ENCODE measurements at places on chromosomes 12 and 14.

GRCh38 chr12:31494455-31494854 lies 96.5 kb downstream of the DENND5B start:
- DNase-seq = no peak

DNA sequence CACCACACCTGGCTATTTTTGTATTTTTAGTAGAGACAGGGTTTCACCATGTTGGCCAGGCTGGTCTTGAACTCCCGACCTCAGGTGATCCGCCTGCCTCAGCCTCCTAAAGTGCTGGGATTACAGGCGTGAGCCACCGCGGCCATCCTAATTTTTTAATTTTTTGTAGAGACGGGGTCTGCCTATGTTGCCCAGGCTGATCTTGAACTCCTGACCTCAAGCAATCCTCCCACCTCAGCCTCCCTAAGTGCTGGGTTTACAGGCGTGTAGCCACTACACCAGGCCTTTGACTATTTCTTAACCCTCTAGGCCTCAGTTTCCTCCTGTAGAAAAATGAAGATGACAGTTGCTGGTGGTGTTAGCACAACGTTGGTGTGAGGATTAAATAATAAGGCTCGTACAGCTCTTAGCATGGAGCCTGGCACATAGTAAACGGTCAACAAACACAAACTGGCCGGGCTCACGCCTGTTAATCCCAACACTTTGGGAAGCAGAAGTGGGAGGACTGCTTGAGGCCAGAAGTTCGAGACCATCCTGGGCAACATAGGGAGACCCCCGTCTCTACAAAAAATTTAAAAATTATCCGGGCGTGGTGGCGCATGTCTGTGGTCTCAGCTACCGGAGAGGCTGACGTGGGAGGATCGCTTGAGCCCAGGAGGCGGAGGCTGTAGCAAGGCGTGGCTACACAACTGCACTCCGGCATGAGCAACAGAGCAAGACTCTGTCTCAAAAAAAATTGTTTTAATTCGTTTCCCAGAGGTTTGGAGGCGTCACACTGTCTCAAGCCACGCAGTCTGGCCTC lies 979 bp downstream of the DDX54 start:
- DNase-seq = no peak

DNA sequence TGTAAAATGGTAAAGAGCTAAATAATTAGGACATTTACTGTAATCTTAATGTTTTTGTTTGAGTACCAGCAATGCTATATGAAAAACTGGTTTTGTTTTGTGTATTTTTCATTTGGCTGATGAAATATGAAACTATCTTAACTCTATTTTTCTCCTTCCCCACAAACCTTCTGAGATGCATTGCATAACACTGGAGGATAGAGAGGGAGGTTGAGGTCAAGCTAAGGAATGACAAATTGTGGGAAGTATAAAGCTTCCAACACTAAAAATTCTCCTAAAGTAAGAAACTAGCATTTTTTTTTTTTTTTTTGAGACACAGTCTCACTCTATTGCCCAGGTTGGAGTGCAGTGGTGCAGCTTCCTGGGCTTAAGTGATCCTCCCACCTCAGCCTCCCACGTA lies 31.5 kb upstream of the SRP54 start:
- no peak for DNase-seq

DNA sequence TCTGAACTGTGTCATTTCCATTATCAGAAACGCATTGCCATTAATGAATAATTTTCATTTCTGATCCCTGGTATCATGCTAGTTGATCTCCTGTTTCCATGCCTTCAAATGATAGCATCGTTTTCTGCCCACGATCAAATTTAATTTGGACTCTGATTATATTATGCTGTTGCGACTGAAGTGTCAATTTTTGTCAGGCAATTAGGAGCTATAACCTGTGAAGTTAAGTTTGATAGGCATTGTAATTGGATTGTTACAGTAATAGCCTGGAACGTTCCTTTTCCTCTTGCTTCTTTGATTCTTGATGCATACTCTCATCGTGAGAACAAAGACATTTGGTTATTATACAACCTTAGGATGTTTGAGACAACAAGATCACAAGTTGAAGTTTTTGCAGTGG lies 356.3 kb downstream of the VRK1 start:
- no peak for DNase-seq

- DNase-seq = no peak
These were observed 70.4 kb downstream of the TBK1 start for GRCh38 chr12:64522316-64522715.

- DNase-seq = peak; percentile 27
These were observed 164.8 kb downstream of the ZFP36L1 start for GRCh38 chr14:68627868-68628604.

DNA sequence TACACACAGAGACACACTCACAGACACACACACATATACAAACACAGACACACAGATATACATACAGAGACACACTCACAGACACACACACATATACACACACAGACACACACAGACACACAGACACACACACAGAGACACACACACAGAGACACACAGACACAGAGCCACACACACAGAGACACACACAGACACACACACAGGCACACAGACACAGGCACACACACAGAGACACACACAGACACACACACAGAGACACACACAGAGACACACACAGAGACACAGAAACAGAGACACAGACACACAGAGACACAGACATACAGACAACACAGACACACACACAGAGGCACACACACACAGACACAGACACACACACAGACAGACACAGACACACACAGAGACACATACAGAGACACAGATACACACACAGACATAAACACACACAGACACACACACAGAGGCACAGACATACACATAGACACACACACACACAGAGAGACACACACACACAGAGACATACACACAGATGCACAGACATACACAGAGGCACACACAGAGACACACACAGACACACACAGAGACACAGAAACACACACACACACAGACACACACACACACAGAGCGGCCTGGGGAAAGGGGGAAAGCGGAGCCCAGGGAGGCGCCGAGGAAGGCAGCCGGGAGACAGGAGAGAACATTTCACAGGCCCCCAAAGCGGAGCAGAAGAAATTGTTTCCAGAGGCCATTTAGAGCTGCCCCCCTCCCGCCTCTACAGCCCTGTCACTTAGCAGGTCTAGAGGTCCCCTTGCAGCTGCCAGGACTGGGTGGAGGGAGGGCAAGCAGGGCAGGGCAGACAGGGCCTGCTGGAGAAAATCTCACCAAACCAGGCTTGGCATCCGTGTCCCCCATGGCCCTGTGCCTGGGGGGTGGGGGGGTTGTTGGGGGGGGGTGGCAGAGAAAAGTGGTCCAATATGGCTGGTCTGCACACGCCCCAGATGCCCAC lies 38.9 kb downstream of the SERPINA3 start:
- no peak for DNase-seq

DNA sequence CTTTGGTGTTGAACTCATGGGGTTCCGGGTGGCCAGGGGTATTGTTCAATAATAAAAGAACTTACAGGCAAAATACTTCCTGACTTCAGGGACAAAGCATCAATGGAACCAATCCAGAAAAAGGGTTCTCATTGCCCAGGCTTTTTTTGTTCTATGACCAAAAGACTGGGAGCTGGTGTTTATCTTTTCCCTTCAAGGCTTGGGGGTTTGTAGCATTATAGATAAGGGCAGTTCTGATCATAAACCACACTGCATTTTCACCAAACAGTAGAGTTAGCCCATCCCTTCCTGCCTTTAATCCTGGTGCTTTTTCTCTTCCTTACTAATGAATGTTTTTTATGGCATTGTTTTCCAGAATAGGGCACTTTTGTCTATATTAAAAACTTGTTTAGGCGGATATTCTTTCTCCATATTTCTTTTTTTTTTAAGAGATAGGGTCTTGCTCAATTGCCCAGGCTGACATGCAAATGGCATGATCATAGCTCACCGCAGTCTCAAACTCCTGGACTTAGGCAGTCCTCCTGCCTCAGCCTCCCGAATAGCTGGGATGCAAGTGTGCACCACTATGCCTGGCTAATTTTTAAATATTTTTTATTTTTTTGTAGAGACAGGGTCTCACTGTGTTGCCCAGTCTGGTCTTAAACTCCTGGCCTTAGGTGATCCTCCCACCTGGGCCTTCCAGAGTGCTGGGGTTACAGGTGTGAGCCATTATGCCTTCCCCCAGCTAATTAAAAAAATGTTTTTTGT lies 9.7 kb downstream of the FUT8 start:
- no peak for DNase-seq

DNA sequence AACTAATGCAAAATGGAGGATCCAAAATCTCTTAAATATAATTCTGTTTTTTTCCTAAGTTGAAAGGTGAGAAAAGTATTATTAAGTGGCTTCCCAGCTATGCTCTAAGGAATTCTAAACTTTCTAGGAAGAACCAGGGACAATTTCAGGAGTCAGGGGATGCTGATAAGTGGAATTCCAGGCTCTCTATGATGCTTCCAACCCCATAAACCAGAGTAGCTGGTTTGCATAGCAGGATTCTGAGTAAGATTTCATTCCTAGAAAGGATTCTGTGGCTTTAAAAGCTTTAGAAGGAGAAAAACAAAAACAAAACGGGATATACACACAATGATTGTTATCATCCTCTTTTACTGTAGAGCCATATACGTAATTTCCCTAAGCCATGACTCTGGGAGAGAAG lies 93.9 kb downstream of the SLC16A7 start:
- DNase-seq = no peak

DNA sequence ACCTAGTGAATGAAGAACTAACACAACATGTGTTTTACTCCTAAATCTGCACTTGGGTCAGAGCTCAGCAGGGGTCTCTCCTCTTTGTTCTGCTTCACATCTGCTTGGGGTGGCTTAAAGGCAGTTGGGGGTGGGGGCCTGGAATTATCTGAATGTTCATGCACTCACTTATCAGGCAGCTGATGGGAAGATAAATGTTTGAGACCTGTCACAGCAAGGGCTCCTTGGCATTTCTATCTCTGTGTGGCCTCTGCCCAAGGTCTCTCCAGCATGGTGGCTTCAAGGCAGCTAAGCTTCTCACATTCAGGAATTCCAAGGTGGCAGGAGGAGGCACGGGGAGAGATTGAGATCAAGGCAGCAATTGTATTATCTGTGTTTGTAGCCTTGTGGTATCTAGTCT lies 6.4 kb upstream of the HMGA2 start:
- DNase-seq = no peak

DNA sequence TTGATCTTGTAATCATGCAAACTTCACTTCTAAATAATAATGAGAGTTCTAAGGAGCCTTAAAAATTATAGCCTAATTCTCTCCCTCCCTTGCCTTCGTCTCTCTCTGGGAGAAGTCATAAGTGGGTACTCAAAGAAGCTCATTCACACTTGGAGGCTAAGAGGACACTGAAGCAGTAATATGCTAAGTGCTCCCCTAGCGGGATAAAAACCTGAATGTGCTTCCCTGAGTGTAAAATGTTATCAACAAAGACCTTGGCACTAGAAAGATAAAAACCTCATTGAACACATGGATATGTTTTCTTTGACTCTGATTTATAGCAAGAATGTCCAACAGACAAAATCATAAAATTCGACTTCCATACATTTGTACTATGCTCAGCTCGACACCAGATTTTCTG lies 337.9 kb upstream of the NOVA1 start:
- DNase-seq = no peak

DNA sequence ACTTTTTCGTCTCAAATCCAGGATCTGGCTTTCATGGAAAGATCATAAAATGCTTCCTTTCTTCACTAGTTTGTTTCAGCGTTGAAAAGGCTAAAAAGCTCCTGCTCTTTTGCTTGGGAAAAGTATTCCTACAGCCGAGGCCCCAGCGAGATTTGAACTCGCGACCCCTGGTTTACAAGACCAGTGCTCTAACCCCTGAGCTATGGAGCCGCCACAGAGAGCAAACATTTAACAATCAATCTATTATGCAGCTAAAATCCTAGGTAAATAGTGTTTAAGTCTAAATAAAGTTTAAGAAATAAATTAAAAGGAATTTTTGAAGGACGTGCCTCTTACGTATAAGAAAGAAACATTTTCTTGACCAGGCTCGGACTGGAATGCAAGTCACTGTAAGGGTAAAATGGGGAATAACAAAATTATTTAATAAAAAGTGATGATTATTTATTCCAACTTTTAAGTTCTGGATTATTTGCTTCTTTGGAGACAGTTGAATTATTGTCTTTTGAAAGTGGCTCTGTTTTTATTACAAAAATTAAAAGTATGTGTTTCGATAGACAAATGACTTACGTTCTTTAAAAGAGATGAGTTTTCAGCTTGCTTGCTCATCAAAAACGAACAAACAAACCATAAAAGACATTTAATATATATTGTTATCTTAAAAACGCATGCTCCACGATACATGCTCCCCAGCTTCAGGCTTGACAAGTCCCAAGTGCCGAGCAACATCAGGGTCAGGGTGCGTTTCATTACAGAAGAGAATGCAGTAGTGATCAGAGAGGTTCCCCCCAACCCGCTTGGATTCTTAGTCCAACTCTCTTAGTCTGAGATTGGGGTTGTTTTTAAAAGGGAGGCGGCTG lies 10.2 kb downstream of the OR6S1 start:
- DNase-seq = no peak

DNA sequence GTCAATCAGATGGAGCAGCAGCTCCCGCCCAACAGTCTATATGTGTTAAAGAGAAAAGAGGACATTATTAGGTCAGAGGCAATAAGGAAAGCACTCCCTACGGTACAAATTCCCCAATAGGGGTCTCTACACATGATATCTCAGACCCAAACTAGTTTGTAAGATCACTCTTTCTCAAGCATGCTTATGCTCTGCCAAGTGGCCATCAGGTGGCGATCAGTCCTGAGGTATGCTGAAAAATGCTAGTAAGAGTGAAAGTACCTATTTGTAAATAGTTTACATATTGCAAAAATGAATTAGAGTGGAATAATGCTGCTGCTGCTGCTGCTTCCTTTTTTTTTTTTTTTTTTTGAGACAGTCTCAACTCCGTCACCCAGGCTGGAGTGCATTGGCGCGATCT lies 61.0 kb downstream of the CPM start:
- no peak for DNase-seq

DNA sequence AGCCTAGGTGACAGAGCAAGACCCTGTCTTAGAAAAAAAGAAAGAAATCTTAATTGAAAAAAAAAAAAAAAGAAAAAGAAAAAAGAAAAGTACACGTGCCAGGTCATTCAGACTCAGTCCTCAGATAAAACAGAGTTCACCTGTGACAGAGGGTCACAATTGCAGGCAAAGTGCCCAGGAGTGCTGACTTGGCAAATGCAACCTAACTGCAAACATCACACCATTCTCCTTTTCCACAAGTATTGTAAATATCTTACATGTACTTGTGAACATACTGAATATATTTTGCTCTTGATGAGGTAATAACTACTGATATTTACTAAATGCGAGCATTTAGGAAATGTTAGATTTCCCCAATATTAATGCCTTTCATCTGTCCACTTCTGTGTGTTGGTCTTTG lies 9.0 kb upstream of the COL2A1 start:
- DNase-seq = no peak

- DNase-seq = no peak
These were observed 549.1 kb downstream of the RPS29 start for GRCh38 chr14:49036984-49037516.

DNA sequence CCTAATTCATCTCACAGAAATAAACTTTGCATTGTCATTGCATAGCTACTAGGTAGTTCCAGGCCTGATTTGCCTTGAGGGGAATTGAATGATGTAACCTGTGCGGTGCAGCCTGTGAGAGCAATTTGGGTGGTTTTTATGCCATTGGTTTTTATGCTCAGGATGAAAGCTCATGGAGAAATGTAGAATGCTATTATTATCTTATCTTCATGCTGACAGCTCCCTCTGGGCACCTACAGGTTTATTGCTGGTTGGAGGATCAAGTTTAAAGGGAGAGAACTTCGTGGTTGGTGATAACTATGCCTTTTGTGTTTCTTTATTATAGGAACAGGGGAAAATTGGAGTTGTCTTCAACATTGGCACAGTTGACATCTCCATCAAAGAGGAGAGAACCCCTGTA lies 547.9 kb downstream of the DIO2 start:
- no peak for DNase-seq

Measured in stimulated activated CD4-positive, alpha-beta T cell treated with anti-CD3 and anti-CD28 coated beads, Interleukin-1b, Interleukin-23, amount 100 ng/mL, for 1 hour (primary cell).